Type B pancreatic cell (in vitro differentiated cells): ENCODE measurements at places on chromosomes 2 and 18. TPM values are rescaled to one million over a fixed set of nuclear protein-coding genes. Genes with fewer than 3 reads are reported as not detected.
A peak's percentile ranks its signal among the peaks of the same experiment; 100 is the strongest.

- no peak for DNase-seq
Observed at GRCh38 chr2:165660361-165660760, 133.7 kb downstream of the GALNT3 start.

GRCh38 chr18:4276953-4277585 lies 178.0 kb downstream of the DLGAP1 start:
- DNase-seq = no peak

The PARD3B gene
- total RNA-seq = 12.6 and 15.9 TPM in 2 replicates

DNA sequence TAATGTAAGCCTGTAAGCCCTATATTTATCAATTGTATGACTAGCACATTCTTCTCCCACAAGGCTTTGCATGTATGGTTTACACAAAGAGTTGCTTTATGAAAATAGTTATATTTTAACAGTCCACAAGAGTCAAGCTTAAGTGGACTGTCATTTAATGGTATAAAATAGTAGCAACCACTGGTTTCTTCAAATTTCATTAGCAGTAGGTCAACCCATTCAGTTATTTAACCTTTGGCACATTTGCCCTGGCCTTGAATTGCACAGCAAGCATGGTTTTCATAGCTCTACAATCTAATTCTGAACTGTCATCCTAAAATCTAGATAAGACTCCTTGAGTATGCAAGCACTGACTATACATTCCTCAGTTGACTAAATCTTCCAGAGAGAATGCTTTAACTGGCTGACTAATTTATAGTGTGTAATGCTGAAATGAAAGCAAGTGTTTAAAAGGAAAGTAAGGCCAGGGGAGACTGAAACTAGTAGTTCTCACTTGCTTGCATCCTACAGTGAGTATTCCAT lies 1.8 kb downstream of the DPP4 start:
- no peak for DNase-seq

DNA sequence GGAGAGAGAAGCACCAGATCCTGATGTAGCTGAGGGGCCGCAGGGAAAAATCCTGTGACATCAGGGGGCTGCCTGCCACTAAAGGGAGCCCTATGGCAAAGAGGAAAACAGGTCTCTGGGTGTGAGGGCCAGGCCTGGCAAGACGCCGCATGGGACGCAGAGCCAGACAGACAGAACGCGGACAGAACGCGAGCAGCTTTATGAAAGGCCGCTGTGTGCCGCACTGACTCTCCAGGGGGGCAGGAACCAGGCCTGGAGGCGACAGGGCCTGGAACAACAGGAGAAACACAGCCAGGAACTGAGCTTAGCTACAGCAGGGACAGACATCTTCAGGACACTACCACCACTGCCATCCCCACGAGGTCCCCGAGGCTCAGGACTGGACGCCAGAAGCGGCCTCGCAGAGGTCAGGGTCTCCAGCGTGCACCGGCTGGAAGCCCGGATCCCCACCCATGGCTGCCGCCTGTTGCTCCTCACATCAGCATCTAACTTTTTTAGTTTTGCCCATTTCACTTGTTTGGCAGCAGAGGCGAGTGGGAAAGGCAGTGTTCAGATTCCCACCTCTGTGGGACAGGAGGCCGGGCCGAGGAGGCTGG lies 131.6 kb downstream of the VAPA start:
- DNase-seq = no peak

DNA sequence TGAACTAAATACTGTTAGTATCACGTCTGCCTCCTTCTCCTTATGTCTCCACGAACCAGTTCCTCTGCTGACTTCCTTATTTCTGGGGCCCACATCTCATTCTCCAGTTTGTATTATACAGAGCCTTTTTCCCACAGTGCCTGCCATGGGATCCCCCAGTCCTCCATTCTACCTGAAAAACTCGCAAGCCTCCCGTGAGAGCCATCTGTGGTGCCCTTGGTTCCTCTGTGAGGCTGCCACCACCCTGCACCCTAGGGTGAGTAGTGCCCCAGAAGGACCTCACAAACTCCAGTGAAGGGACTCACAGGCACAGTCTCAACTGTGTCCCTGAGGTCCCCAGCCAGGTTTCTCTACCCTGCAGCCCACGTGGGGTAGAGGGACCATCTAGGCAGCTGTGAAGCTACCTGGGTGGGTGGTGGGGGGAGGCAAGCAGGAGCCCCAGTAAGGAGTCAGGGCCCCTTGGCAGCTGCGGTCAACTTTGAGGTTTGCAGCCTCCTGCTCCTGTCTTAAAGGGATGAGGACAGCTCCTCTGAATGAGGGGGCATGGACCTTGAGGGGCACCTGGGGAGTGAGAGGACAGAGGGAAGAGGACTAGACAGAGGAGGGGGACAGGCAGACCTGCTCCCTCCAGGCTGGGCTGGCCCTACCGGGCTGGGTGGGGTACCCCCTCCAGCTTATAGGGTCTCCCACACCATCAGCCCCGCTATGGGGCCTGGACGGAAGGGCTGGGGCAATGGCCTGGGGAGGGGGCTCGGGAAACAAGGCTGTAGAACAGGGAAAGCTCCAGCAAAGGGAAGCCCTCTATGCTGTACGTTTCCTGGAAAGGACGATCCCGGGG lies 1.0 kb downstream of the PSTPIP2 start:
- peak; percentile 57 for DNase-seq

The THSD7B gene
- total RNA-seq = 2.1 and 9.8 TPM in 2 replicates

The CIDEA gene
- not detected in 2 replicates for total RNA-seq

DNA sequence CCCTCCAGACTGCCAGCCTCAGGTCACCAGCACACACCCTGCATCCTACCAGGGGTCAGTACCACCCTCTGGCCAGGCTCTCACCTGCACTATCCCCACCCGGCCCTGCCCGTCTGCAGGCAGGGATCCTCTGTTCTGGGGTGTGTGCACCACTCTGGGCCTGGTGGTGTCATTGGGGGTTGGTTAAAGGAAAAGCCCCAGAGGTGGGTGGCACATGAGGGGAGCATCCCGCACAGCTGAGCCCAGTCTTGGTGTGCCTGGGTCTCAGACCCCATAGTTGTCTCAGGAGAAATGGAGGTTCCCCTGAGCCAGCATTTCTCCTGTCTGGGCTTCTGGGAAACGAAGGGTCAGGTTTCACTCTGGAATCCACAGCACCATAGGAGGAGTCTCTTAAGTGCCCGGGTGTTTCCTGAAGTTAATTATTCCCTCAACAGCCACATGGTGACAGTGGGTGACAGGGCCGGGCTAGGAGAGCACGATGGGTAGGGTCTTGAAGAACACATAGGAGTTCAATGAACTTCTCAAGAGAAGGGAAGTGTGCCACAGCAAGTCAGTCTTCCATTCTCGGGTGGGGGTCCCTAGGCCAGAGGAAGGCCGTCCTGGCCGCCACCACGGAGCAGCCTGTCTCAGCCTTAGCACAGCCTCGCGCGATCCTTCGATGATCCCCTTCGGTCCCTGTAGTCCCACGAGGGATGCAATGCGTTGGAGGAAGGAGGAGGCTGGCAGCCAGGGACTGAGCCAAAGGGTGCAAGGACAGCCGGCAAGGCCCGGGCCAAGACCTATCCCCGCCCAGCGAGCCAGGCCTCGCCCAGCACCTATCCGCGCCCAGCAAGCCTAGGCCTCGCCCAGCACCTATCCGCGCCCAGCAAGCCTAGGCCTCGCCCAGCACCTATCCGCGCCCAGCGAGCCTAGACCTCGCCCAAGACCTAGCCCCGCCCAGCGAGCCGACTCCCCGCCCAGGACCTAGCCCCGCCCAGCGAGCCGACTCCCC lies 1.1 kb upstream of the FARP2 start:
- DNase-seq = peak; percentile 86

The SCYGR3 gene
- total RNA-seq = not detected in 2 replicates

DNA sequence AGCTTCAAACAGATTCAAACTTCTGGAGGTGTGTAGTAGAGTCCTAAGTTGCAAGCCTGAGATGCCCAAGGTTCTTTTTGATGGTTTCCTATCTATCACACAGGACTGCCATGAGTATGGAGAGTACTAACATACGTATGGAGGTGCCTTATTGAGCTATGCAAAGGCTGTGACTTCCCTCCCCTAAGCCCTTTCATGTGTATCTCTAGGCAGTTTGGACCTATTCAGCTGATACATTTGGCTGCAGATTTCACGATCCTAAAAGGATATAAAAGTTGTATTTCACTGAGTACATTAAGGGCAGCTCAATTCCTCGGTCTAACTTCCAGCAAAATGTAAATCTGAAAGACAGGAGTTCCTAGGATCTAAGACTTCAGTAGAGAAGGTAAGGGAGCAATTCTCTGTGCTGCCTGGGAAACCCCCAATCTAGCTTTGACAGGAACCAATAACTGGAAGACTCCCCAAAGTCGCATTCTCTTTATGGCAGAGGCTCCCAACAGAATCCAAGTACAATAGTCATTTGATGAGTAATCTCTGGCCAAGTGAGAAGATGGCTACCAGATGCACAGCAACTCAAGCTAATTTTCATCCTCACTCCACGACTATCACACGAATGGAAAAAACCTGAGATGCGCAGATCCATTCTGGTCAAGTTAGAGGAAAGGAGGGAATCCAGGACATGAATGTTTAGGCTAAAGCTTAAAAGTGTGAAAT lies 83.8 kb downstream of the ATL2 start:
- no peak for DNase-seq

The KCNG2 gene
- total RNA-seq = 0.29 TPM in 1 of 2 replicates, not detected in the other

The CFC1 gene
- total RNA-seq = 25.5 and 27.1 TPM in 2 replicates

DNA sequence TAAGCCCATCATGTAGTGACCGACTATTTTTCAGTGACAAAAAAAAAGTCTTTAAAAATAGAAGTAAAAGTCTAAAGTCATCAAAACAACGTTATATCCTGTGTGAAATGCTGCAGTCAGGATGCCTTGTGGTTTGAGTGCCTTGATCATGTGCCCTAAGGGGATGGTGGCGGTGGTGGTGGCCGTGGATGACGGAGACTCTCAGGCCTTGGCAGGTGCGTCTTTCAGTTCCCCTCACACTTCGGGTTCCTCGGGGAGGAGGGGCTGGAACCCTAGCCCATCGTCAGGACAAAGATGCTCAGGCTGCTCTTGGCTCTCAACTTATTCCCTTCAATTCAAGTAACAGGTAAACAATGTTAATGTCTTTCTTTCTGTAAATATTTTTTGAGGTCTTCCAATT lies at the start of gene CD28:
Gene CD28 (plus strand): TSS at position 237 of the 400 bp plus-strand sequence. CDS start 58 bp downstream, at position 295.
- DNase-seq = no peak

The TFCP2L1 gene
- 3.0 and 4.6 TPM in 2 replicates for total RNA-seq

- no peak for DNase-seq
Observed at GRCh38 chr2:69143748-69144360, 130.9 kb downstream of the ANTXR1 start.

The CPS1 gene
- 26.8 and 33.2 TPM in 2 replicates for total RNA-seq

The RTN4 gene
- total RNA-seq = 187 and 222 TPM in 2 replicates

The CEP68 gene
- total RNA-seq = 8.3 and 21.5 TPM in 2 replicates

The SRD5A2 gene
- total RNA-seq = 0.26 TPM in 1 of 2 replicates, not detected in the other

The GAD1 gene
- total RNA-seq = 1.7 and 2.2 TPM in 2 replicates

GRCh38 chr2:110768591-110768990 lies 36.2 kb downstream of the ACOXL start:
- no peak for DNase-seq

DNA sequence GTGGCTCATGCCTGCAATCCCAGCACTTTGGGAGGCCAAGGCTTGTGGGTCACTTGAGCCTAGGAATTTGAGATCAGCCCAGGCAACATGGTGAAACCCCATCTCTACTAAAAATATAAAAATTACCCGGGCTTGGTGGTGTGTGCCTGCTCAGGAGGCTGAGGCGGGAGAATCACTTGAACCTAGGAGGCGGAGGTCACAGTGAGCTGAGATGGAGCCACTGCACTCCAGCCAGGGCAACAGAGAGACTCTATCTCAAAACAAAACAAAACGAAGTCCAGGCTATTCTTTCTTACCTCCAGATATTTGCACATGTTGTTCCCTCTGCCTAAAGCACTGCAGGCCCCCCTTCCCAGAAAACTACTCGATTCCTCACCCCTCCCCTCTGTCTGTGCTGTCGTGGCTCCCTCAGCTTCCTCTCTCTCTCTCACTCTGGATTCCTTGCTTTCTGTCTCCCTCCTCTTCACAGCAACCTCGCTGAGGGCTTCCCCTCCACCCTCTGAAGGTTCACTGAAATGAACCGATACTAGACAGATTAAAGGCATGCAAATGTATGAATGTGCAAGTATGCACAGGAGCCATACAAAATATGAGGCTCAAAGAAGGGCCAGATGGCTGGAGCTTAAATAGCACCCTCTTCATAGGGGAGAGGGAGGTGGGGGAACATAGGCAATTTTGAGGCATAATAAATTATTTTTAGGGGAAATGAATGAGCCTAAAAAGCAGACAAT lies 18.5 kb downstream of the TMEM177 start:
- no peak for DNase-seq

The LYPD1 gene
- total RNA-seq = 8.2 and 33.9 TPM in 2 replicates

The CXCR4 gene
- 5.2 and 34.8 TPM in 2 replicates for total RNA-seq

- DNase-seq = no peak
Observed at GRCh38 chr2:164371916-164372315, 249.4 kb downstream of the GRB14 start.

The VWC2L gene
- 0.17 and 0.31 TPM in 2 replicates for total RNA-seq

DNA sequence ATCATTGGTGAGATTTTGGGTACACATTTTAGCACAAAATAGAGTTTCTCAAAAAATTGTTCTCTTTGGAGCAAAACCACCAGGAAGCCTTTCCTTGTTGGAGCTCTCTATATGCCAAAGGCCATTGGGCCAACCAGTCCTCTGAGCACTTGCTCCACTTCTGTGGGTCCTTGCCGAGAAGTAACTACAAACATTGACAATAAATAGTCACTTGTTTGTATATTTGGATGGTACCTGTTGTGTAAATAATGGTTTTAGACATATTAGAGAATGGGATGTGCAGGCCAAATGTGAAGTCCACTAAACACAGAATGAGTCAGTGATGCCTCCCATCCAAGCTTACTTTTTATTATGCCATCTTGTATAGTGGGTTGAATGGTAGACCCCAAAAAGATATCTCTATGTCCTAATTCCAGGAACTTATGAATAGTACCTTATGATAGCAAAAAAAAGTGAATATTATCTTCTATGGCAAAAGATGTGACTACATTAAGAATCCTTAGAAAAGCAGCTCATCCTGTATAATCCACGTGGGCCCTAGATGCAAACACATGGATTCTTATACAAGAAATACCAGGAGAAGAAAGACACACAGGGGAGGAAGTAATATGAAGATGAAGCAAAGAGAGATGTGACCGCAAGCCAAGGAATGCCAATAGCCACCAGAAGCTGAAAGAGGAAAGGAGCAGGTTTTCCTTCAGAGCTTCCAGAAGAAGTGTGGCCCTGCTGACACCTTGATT lies 24.6 kb downstream of the SRD5A2 start:
- DNase-seq = no peak
